ENCODE measurements at places on chromosomes 3 and 15.

GRCh38 chr3:171994646-171995428 lies 44.5 kb upstream of the FNDC3B start:
- DNase-seq = peak; percentile 38

- DNase-seq = peak; percentile 100
Measured at GRCh38 chr3:193946945-193947344, 189.0 kb upstream of the HES1 start.

DNA sequence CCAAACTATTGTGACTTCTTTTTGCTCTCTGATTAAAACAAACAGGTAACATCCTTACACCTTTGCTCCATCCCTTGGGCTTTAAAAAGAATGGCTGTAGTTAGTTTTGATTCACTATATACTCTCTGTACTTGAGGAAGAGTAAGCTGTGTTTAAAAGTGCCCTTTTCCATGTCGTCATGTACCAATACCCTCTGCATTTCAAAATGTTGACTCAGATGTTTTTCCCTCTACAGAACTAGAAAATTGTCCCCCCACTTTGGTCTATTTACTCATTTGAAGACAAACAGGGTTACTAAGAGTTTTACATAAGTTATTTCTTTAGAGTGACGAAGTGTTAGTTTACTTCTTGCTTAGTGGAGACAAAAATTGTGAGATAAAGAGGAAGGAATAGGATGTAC lies 62.7 kb downstream of the TASOR start:
- DNase-seq = no peak

GRCh38 chr3:168325684-168326083 lies 230.0 kb upstream of the GOLIM4 start:
- DNase-seq = no peak

GRCh38 chr3:120477781-120478180 lies 27.0 kb upstream of the FSTL1 start:
- DNase-seq = no peak

GRCh38 chr3:111318289-111318688 lies 223.7 kb upstream of the CD96 start:
- DNase-seq = no peak

- no peak for DNase-seq
Measured at GRCh38 chr3:197475514-197475913, 80.3 kb downstream of the BDH1 start.

- DNase-seq = peak; percentile 14
Measured at GRCh38 chr3:126156468-126156867, 23.9 kb downstream of the ALDH1L1 start.

DNA sequence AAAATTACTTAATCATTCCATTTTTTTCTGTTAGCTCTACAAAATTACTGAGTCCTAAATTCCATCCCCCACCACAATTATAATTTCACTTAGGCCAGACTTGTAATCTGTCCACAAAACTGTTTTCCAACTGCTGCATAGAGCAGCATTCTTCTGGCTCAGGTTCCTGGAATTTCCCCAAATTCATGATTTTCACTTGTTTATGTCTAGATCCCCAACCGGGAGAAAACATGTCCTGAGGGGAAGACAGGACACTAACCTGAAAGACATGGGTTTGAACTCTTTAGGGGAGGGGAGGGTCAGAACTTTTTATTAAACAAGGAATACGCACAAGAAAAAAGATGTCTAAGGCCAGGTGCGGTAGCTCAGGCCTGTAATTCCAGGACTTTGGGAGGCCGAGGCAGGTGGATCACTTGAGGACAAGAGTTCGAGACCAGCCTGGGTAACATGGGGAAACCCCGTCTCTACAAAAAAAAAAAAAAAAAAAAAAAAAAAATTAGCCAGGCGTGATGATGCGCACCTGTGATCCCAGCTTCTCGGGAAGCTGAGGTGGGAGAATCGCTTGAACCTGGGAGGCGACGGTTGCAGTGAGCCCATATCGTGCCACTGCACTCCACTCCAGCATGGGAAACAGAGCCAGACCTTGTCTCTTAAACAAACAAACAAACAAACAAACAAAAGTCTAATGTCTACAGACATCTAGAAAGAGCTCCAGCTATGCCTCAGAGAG lies 1.5 kb downstream of the ETFA start:
- DNase-seq = no peak

- DNase-seq = no peak
Measured at GRCh38 chr15:35256141-35256540, 171.0 kb upstream of the NANOGP8 start.

DNA sequence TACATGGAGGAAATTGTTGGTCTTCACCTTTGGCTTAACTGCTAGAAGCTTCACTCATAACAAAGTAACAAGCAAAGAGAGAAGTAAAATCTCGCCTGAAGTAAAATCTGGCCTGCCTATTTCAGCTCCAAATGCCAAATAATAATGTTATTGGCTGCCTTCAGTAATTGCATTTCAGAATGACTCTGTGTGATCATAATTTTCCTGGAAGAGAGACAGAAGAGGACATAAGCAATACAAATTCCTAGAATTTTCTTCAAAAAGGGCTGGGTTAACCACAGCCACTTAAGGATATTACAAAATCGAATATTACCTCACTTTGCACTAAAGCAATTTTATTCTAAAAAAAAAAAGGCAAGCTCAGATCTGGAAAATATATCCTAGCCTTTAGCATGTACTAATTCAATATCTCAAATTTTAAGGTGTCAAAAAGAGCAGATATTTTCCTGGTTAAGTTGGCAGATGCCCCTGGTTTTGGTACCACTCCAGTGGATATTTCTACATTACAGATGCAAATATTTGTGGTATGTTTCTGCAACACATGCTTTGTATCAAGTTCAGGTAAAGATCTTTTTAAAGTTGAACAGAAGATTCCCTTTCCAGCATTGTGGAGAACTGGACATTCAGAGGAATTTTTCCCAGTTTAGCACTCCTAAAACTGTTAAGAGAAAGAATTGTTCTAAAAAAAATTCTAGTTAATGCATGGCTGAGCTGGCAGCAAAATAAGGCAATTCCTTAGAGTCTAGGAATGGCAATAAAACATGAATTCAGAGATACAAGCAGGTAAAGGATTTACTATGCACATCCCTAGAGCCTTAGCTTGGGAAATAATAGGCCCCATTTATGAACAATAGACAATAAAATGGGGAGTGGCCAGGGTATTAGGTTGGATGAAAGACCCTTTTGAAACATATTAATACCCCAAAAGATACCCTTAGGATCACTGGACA lies 116.7 kb downstream of the STAC start:
- DNase-seq = no peak

DNA sequence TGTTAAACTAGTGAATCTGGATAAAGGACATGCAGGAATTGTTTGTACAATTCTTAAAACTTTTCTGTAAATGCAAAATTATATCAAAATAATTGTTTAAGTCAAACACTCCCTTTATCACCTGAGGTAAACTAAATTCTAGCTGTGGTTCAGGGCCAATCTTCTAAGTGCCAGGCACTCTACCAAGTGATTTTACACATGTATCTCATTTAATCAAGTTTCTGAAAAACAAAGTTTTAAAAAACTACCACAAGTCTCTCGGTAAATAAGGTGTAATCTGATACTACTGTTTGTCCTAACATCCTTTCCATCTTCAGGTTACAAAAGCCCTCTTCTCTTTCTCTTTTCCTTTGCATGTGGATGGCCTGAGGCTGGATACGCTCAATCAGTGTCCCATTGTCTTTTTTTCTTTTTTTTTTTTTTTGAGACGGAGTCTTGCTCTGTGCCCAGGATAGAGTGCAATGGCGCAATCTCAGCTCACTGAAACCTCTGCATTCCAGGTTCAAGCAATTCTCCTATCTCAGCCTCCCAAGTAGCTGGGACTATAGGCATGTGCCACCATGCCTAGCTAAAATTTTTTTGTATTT lies 19.3 kb downstream of the IFT80 start:
- no peak for DNase-seq

GRCh38 chr3:170465955-170466354 lies 47.3 kb downstream of the CLDN11 start:
- no peak for DNase-seq

DNA sequence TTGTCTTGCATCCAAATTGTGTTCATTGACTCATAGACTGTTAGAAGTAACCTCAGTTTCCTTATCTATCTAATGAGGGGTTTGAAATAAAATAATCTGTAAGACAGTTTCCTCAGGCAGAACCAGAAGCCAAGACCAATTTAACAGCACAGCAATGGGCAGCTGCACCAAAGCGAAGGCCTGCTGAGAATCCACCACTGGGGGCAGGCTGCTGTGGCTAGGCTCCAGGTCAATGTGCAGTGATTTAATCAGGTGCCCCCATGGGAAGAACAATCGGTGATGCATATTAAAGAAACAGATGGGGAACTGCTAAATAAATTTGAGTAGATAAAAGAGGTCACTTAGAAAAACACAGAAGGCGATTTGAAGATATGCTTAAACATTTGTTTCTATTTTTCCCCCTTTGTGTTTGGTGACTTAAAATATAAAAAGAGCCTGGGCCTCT lies 28.0 kb upstream of the TMOD3 start:
- DNase-seq = peak; percentile 15

- DNase-seq = no peak
Measured at GRCh38 chr15:77656294-77656693, 23.6 kb upstream of the LINGO1 start.

DNA sequence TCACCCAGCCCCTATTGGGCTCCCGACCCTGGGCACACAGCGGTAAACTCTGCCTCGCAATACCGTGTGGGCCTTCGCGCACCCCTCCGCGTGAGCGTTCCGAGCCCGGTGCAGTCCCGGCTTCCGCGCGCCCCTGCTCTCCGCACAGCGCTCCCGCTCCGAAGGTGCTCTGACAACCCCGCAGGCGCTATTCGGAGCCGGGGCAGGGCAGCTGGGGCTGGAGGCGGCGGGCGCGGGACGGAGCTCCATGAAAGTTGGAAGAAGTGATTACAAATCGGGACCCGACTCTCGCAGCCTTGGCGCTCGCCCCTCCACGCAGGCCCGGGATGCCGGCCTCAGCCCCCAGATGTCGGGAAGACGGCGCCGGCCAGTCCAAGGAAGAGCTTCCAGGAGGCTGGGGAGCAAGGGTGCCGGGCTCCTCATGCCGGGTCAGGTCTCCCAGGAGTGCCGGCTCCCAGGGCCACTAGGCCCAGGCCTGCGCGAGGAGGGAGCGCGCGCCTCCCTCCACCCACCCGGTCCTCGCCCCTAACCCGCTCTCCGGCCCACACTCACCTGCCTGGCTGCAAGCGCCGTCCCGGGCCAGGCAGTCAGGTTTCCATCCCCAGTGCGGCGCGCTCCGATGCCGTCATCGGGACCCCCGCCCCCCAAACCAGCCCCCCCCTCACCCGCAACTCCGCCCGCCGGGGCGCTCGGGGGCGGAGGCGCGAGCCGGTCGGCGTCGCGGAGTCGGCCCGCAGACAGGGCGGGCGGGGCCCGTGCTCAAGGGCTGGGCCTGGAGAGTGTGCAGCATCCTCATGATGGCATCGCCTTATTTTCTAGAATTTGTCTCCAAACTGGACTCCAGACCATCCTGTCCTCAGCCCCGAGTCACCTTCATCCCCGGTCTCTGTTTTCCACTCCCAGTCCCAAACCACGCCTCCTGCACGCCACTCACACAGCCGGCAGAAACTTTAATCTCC lies at the start of gene KIF7:
TSS of gene KIF7 (minus strand) at position 621 of the 959 bp plus-strand sequence. CDS start 2,537 bp downstream, outside the sequence.
- DNase-seq = no peak

DNA sequence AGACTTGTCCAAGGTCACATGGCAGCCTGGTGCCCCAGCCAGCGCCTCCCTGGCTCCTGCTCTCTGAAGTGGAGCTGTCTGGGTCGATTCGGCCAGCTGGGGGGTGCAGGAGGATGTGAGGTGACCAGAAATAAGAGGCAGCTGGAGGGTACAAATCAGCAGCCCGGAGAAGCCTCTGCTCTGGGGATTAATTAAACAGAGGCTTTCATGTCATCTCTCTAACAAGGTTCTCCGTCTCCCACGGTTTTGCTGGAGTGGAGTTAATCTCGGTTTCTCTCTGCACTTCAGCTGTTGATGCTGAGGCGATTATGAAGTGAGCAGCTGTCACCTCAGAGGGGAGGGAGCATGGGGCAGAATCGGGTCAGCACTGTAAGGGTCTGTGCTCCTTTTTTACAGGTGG lies 236.8 kb downstream of the TLE3 start:
- DNase-seq = no peak

- DNase-seq = no peak
Measured at GRCh38 chr3:99927671-99928457, 110.2 kb downstream of the CMSS1 start.

DNA sequence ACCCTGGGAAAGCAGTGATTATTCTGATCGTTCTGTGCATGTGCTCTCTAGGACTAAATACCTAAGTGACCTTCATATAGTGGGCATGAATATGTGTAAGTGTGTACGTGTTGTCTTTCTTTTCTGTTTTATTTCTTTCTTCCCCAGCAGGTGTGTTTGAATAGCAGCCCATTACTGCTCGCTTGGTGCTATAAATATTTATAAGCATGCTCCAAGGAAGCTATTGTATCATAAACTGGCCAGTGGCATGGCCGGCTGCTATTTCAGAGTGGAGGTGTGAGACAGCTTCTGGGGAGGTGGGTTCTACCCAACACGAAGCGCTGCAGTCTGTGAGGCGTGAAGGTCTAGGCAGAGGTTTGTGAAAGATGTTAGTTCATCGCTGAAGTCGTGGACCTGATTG lies 641.8 kb downstream of the NTRK3 start:
- DNase-seq = no peak
